ENCODE measurements at places on chromosomes 2 and 18.

- DNase-seq = no peak
Observed at GRCh38 chr2:6148882-6149281, 456.7 kb downstream of the SOX11 start.

GRCh38 chr2:72011791-72012190 is 135.9 kb downstream of the CYP26B1 start:
- no peak for DNase-seq

DNA sequence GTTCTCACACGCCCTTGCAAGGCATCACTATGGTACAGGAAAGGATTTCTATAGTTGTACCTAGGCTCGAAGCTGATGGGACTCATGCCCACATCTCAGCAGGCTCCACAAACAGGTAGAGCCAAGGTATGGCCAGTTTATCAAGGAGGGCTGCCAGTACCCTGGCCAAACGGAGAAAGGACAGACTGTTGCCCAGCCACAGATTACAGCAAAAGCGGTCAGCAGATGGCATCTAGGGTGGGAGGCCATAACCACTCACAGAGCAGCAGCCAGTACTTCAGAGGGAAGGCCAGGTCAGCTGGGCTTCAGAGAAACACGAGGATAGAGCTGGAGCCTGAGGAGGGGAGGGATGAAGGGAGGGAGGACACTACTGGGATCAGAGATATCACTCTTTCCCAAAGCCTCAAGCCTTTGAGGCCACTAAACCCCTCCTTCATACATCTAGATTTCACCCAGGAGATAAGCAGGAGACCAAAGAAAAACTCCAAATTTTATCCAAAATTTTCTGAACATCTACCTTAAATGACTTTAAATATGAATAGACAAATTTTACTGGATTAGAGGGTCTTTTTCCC is 904.2 kb upstream of the NXPH2 start:
- no peak for DNase-seq

- DNase-seq = no peak
Observed at GRCh38 chr18:57845605-57846074, 42.5 kb upstream of the ATP8B1 start.

DNA sequence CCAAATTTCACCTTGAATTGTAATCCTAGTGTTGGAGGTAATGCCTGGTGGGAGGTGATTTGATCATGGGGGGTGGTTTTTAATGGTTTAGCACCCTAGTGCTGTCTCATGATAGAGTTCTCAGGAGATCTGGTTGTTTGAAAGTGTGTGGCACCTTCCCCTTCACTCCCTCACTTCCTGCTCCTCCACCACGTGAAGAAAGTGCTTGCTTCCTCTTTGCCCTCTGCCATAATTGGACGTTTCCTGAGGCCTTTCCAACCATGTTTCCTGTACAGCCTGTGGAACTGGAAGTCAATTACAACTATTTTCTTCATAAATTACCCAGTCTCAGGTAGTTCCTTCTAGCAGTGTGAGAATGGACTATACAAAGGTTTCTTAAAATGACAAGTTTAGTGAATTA is 251.8 kb upstream of the NETO1 start:
- DNase-seq = no peak

- DNase-seq = no peak
Observed at GRCh38 chr18:26416652-26417150, 131.7 kb downstream of the KCTD1 start.

DNA sequence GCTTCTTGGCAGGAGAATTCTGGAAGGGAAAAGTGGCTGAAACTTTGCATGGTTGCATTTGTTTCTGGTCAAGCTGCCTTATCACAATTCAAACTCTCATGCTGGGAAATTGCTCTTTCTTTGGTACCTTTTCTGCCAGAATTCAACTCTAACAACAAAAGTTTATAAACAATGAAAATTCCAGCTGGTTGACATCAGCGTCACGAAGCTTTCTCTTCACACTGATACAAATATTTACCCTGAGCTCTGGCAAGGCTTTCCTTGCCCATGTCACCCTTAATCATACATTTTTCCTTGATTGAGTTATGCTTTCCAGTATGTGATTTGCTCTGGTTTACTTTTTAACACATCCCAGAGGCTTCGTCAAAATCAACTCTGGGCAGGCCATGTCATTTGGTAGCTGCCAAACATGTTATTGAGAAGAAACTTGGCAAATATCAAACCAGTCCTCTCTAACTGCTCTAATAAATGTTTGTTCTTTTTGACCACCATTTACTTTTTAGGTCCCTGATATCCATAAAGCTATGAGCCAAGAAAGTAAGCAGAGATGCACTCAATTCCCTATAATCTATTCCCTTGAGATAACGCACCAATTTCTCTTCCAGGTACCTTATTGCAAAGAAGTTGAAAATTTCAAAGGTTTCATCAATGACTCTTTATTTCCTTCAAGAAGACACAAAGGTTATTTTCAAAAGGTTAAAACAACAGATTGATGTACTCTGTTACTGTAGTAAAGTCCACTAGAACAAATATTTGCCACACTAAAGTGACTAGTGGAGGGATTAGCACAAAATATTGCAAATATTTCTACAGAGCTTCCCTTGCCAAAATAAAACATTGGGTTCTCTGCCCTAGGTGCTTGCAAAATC is 1241.1 kb upstream of the ZEB2 start:
- no peak for DNase-seq

DNA sequence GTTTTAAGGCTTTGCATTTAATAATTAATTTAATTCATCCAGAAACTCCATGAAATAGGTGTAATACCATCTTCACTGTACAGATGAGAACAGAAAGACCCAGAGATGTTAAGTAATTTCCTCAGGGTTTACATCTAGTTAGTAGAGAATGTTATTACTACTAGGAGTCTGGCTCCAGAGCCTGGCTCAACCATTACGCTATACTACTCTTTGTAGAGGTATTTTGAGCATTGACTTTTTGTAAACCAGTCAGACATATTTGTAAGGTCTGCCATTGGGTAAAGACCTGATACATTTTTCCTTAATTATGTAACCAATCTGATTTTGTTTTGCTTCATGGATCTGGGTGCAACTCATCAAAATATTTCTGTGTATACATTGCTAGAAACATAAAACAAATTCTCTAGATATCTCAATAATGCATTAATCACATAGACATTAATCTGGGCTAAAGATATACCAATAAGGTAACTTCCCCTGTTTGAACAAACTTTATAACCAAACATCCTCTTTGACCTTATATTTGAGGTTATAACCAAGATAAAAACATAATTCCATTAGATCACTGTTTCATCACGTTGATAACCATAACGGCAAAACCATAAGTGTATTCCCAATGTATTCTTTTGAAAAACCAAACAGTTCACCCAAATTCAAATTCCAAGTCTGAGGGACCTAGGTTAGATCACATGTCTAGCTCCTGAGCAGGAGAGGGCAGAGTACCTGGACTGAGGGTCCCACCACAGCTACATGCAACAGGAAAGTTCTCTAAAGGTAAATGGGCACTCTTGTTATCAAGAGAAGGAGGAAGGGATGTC is 135.0 kb downstream of the IKZF2 start:
- no peak for DNase-seq

Measured in NCI-H526 treated with DMSO at 0.1 percent for 48 hours (cell line).